ENCODE measurements at places on chromosomes 6 and 20. TPM values are rescaled to one million over a fixed set of nuclear protein-coding genes. Genes with fewer than 3 reads are reported as not detected.

The AVP gene
- not detected for total RNA-seq

The CRYBG1 gene
- 16.2 TPM for total RNA-seq

The TCP11 gene
- total RNA-seq, result not detected

The SLC44A4 gene
- not detected for total RNA-seq

The LAMA4 gene
- total RNA-seq, result 55.2 TPM

DNA sequence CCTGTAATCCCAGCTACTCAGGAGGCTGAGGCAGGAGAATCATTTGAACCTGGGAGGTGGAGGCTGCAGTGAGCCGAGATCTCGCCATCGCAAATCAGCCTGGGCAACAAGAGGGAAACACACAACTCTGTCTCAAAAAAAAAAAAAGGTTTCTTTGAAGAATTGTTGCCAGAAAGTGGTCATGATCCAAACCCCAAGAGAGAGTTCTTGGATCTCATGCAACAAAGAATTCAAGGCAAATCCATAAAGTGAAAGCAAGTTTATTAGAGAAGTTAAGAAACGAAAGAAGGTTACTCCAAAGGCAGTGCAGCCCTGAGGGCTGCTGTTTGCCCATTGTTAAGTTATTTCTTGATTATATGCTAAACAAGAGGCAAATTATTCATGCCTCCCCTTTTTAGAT, 14.5 kb upstream of the KIFC1 start:
- no peak for DNase-seq
- H3K27ac ChIP-seq, result no peak overlapping the region
- peaks cover 11% of the 10 kb centered on the region for H3K4me1 ChIP-seq
- no peaks in the 10 kb centered on the region for H3K36me3 ChIP-seq
- H3K27me3 ChIP-seq, result peaks cover 4% of the 10 kb centered on the region

GRCh38 chr20:1001911-1002681, at the start of gene RSPO4:
TSS of gene RSPO4 (minus strand) at chr20:1002311. CDS start at chr20:1002164, 147 bp downstream.
- no peak within 1 kb of the TSS for H3K27ac ChIP-seq
- H3K36me3 ChIP-seq, result peaks cover 5% of the 10 kb centered on the region
- peaks cover 57% of the 10 kb centered on the region for H3K27me3 ChIP-seq
- peaks cover 6% of the 10 kb centered on the region for H3K4me1 ChIP-seq
- DNase-seq, result no peak

DNA sequence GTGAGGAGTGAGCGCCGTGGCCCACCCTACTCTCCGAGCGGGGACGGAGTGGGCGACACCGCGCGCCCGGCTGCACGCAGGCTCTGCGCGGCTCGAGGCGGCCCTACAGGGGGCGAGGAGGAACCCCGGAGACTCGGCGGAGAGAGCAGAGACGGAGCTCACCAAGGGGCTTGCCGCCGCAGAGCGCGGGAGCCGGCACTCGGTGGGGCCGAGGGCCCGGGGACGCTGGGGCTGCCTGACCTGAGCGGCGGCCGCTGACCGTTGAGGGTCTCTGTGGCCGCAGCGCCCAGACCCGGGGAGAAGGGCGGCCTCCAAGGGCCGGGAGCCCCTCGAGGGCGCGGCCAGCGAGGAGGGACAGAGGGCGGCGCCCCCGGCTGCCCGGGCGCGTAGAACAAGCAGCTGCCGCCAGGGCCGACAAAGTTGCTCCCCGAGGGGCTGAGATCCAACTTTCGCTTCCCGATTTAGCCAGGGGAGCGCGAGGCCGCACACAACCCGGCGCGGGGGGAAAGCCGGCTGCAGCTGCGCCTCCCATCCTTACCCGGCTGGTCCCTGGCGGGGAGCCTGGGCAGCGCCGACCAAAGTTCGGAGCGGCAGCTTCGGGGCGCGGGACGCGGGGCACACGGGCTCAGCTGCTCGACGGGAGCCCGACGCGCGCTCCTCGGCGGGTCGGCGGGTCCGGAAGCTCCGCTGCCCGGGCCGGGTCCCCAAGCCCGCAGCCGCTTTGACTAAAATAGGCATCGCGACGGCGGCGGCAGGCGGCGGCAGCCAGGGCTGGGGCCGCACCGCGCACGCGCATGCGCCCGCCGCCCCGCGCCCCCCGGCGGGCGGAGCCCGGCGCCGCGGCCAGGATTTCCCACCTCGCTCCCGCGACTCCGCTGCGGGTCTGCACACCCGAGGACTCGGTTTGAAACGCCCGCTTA, 43.1 kb downstream of the POPDC3 start:
- H3K4me3 ChIP-seq, result peak overlapping the region; percentile 78
- no peak overlapping the region for H3K27ac ChIP-seq
- no peaks in the 10 kb centered on the region for H3K27me3 ChIP-seq
- H3K36me3 ChIP-seq, result peaks cover 2% of the 10 kb centered on the region
- no peak for DNase-seq

DNA sequence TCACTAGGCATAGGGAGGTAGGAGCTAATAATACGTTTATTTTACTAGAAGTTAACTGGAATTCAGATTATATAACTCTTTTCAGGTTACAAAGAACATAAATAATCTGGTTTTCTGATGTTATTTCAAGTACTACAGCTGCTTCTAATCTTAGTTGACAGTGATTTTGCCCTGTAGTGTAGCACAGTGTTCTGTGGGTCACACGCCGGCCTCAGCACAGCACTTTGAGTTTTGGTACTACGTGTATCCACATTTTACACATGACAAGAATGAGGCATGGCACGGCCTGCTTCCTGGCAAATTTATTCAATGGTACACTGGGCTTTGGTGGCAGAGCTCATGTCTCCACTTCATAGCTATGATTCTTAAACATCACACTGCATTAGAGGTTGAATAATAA, 1.1 kb downstream of the HFE start:
- peak overlapping the region; percentile 84 for H3K4me3 ChIP-seq
- DNase-seq, result no peak
- peak overlapping the region; percentile 98 for H3K27ac ChIP-seq

DNA sequence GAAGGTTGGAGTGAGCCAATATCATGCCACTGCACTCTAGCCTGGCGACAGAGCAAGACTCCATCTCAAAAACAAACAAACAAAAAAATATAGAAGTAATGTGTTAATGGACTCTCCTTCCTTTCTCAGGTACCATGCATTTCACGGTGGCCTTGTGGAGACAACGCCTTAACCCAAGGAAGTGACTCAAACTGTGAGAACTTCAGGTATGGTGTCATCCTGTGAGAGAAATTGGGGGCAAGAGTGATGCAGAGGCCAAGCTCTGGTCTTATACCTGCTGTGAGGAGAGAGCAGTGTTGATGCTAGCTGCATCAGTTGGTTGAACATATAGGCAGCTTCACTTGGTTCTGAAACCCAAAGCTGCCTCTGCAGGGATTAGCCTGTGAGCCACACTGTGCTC, 6.2 kb downstream of the ITCH start:
- H3K4me1 ChIP-seq, result peaks cover 42% of the 10 kb centered on the region
- H3K4me3 ChIP-seq, result no peak overlapping the region
- no peak for DNase-seq
- H3K27ac ChIP-seq, result peak overlapping the region; percentile 77
- H3K27me3 ChIP-seq, result no peaks in the 10 kb centered on the region

- peak overlapping the region; percentile 66 for H3K4me3 ChIP-seq
- DNase-seq, result no peak
- no peaks in the 10 kb centered on the region for H3K27me3 ChIP-seq
- peaks cover 35% of the 10 kb centered on the region for H3K4me1 ChIP-seq
- H3K36me3 ChIP-seq, result peaks cover 15% of the 10 kb centered on the region
- peak overlapping the region; percentile 82 for H3K27ac ChIP-seq
Measured at GRCh38 chr20:31662372-31662854, 24.7 kb downstream of the COX4I2 start.

DNA sequence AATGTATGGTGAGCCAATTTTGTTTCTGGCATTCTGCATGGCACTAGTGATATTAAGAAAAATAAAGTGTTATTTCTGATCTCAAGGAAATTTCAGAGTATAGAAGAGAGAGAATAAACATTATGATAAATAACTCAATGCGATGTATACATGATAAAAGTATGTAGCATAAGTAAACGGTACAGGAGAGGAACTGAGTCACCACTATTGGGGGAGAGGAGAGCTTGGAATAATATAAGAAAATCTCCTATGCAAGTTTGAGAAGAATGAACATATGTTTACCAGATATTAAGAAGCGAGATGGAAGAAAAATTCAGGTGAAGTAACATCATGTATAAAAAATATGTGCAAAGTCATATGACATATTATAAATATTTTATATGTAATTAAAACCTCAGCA, 1230.3 kb upstream of the CITED2 start:
- H3K27ac ChIP-seq, result no peak overlapping the region
- no peak for DNase-seq
- peaks cover 39% of the 10 kb centered on the region for H3K4me1 ChIP-seq
- no peaks in the 10 kb centered on the region for H3K27me3 ChIP-seq
- no peak overlapping the region for H3K4me3 ChIP-seq

DNA sequence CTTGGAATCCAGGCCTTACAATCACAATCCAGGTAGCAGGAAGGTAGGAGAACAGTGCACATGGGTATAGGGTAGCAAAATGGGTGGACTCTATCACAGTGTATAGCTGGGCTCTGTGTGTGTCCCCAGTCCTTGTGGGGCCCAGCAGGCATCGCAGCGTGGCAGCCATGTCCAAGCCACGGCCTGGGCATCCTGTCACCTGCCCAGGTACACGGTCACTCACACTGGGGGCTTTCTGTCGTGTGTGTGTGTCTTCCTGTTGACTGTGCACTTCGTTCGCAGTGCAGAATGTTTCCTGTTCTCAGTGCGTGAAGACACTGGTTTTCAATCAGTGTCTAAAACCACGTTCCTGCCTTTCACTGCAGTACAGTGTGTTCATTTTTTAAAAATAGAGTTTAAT, 523.2 kb upstream of the JARID2 start:
- no peak for DNase-seq
- H3K4me1 ChIP-seq, result peaks cover 9% of the 10 kb centered on the region
- H3K4me3 ChIP-seq, result no peak overlapping the region

DNA sequence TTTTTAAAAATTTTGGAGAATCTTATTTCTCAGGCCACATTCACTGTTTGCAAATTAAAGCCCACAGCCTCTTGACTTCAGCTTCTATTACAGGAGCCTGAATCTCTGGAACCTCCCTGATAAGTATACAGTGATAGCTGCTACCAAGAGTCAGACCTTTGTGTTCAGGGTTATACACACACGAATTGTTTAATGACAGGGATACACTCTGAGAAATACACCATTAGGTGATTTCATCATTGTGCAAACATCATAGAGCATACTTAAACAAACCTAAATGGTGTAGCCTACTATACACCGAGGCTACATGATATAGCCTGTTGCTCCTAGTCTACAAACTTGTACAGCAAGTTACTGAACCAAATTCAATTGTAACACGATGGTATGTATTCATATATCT, 473.9 kb downstream of the PKHD1 start:
- H3K4me1 ChIP-seq, result peaks cover 52% of the 10 kb centered on the region
- H3K4me3 ChIP-seq, result no peak overlapping the region
- H3K36me3 ChIP-seq, result no peaks in the 10 kb centered on the region
- DNase-seq, result no peak
- no peaks in the 10 kb centered on the region for H3K27me3 ChIP-seq

- no peak for DNase-seq
- peaks cover 1% of the 10 kb centered on the region for H3K36me3 ChIP-seq
- peaks cover 76% of the 10 kb centered on the region for H3K27me3 ChIP-seq
- no peak overlapping the region for H3K4me3 ChIP-seq
- peaks cover 3% of the 10 kb centered on the region for H3K4me1 ChIP-seq
- H3K27ac ChIP-seq, result no peak overlapping the region
Measured at GRCh38 chr20:32056708-32057483, 4.9 kb downstream of the HCK start.

GRCh38 chr6:115832786-115833185, 227.9 kb downstream of the FRK start:
- H3K27me3 ChIP-seq, result no peaks in the 10 kb centered on the region
- H3K4me1 ChIP-seq, result no peaks in the 10 kb centered on the region
- no peaks in the 10 kb centered on the region for H3K36me3 ChIP-seq
- no peak for DNase-seq
- no peak overlapping the region for H3K27ac ChIP-seq

- H3K4me1 ChIP-seq, result no peaks in the 10 kb centered on the region
- DNase-seq, result no peak
- no peaks in the 10 kb centered on the region for H3K36me3 ChIP-seq
- H3K4me3 ChIP-seq, result no peak overlapping the region
- no peak overlapping the region for H3K27ac ChIP-seq
- peaks cover 35% of the 10 kb centered on the region for H3K27me3 ChIP-seq
Measured at GRCh38 chr20:59787538-59787890, 145.9 kb downstream of the SYCP2 start.

GRCh38 chr6:99330159-99330558, 19.3 kb downstream of the FAXC start:
- H3K27ac ChIP-seq, result peak overlapping the region; percentile 25
- H3K4me1 ChIP-seq, result peaks cover 3% of the 10 kb centered on the region
- no peaks in the 10 kb centered on the region for H3K27me3 ChIP-seq

GRCh38 chr6:81531869-81532561, 220.5 kb downstream of the TENT5A start:
- no peak overlapping the region for H3K27ac ChIP-seq
- H3K4me3 ChIP-seq, result no peak overlapping the region
- H3K36me3 ChIP-seq, result no peaks in the 10 kb centered on the region
- H3K4me1 ChIP-seq, result peaks cover 6% of the 10 kb centered on the region
- no peak for DNase-seq
- H3K27me3 ChIP-seq, result peaks cover 7% of the 10 kb centered on the region

- no peaks in the 10 kb centered on the region for H3K36me3 ChIP-seq
- peaks cover 2% of the 10 kb centered on the region for H3K27me3 ChIP-seq
- no peak for DNase-seq
- no peak overlapping the region for H3K27ac ChIP-seq
Measured at GRCh38 chr6:67642582-67642981, 992.5 kb upstream of the ADGRB3 start.

GRCh38 chr6:154226461-154226860, 130.1 kb downstream of the IPCEF1 start:
- DNase-seq, result no peak
- no peak overlapping the region for H3K4me3 ChIP-seq
- H3K27me3 ChIP-seq, result peaks cover 2% of the 10 kb centered on the region

DNA sequence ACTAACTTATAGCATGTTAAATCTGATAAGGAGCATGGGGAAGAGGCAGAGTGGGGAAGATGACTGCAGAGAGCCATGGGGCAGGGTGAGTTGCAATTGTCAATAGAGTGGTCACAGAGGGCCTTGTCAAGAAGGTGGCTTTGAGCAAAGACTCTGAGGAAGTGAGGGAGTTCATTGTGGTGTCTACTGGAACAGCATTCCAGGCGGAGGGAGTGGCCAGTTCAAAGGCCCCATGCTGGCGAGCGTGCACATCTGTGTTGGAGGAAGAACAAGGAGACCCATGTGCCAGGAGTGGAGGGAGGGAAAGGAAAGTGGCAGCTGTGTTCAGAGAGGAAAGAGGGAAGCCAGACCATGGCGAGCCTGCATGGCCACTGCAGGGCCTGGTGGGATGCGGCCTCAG, 15.8 kb upstream of the GPR6 start:
- H3K27me3 ChIP-seq, result peaks cover 12% of the 10 kb centered on the region
- no peak overlapping the region for H3K27ac ChIP-seq
- peaks cover 5% of the 10 kb centered on the region for H3K4me1 ChIP-seq
- no peak overlapping the region for H3K4me3 ChIP-seq
- no peaks in the 10 kb centered on the region for H3K36me3 ChIP-seq
